ENCODE measurements at places on chromosomes 5 and 9. TPM values are rescaled to one million over a fixed set of nuclear protein-coding genes. Genes with fewer than 3 reads are reported as not detected.

DNA sequence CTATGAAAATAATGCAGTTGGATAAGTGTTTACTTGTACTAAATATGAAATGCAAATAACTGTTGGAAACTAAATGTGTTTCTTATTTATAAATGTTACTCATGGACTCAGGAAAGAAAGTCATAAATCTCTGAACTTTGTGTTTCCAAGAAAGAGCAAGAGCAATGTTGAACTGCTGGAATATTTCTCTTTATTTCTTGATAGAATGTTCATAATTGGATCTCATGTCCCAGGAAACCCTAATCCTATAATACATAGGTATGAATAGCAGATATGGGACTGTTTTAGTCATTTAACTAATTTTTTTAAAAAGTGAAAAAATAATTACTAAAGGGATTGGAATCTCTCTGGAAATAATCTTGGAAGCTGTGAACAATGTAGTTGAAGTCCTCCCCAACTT, 245.0 kb upstream of the ACTBL2 start:
- H3K27me3 ChIP-seq: no peaks in the 10 kb centered on the region
- H3K36me3 ChIP-seq: no peaks in the 10 kb centered on the region

DNA sequence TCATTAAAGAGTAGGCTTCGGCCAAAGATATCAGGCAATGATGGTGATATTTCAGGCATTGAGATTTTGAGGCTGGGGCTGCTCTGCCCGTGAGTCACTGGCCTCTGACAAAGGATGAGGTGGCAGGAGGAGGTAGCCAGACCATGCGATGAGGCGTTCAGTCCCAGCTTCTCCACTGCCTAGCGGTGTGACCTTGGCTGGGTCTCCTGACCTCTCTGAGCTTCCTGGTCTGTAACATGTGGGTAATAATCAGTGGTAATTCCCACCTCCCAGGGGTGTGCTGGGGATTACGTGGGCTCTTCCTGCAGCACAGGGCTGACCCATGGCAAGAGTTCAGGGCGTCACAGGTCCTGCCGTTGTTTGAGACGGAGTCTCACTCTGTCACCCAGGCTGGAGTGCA, 73.2 kb upstream of the RAPGEF1 start:
- H3K27ac ChIP-seq: no peak overlapping the region
- no peak for DNase-seq
- H3K36me3 ChIP-seq: no peaks in the 10 kb centered on the region
- H3K27me3 ChIP-seq: peaks cover 38% of the 10 kb centered on the region
- no peaks in the 10 kb centered on the region for H3K4me1 ChIP-seq

DNA sequence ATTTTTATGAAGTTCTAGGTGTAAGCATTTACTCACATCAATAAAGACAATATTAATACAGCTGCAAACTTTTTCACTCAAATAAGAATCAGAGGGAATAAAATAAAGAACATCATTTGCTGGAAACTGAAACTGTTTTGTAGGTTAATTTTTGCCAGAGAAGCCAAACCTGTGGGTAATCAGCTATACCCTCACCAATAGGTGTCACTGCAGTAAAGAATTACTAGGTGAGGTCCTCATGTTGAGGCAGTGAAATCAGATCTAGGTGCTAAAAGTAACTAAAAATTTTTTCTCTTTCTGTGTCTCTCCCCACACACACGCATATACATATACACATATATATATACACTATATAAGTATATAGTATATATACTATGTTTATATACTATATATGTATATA, 1016.3 kb upstream of the SEMA6A start:
- no peaks in the 10 kb centered on the region for H3K27me3 ChIP-seq
- DNase-seq: no peak
- H3K36me3 ChIP-seq: no peaks in the 10 kb centered on the region
- no peak overlapping the region for H3K4me3 ChIP-seq
- no peak overlapping the region for H3K27ac ChIP-seq

ORM2 gene
- 0.98 TPM for total RNA-seq

RGMB gene
- 0.31 TPM for total RNA-seq

ARSI gene
- 0.04 TPM for total RNA-seq

SPINK6 gene
- total RNA-seq: not detected

NME5 gene
- total RNA-seq: not detected

Data from K562 (cell line).